ENCODE measurements at places on chromosomes 5 and 9.

DNA sequence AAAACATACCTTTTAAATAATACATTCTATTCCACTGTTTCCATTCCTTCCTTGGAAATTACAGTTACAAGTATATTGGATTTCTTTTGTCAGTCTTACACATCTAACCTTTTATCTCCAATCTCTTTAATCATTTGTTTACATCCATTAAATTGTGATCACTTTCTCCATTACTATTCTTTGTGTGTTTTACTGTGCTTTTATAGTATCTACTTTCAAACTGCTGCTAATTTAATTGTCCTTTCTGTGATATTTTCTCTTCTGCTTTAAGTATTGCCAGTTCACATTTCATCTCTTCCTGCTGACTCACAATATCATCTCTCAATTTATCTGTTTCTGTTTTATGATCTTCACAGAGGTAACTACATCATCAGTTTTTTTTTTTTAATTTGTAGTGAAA is 39.6 kb downstream of the AGTPBP1 start:
- DNase-seq: no peak

DNA sequence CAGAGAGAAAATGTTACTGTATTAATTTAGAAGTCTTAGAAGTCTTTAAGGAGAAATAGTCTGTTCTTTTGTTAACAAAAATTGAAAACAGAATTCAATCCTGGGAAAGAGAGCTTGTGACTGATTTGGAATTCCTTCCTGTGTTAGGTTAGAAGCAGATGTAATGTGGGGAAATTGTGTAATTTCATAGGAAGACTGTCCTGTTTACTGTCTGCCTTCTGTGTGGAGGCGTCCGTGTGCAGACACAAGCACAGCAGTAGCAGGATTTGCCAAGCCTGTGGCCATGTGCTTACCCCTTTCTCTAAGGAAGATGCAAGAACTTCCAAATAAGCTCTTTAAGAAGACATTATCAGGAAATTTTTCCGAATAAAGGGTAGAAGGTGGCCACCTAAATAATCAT is 36.7 kb upstream of the F2R start:
- no peak for DNase-seq

GRCh38 chr5:50325237-50325832 is 115.8 kb downstream of the EMB start:
- DNase-seq: no peak

DNA sequence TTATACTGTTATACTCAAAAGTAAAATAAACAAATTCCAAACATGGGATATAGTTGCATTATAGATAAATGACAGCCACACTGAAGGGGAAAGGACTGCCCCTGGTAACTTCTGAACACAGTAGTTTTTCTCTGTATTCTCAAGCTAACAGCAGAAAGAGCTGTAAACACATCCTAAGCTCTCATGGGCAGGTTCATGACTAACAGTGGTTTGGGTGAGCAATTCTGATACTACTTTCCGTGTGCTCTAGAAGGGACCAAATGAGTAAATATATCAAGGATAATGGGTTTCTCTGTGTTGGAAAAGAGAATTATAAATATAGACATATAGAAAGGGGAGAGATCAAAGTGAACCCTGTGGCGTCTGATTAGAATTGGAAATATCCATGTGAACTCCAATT is 2.2 kb upstream of the LCN6 start:
- no peak for DNase-seq

GRCh38 chr5:4797445-4797844 is 342.7 kb upstream of the ADAMTS16 start:
- DNase-seq: no peak

- peak; percentile 52 for DNase-seq
These were observed 55.1 kb downstream of the C9orf152 start for GRCh38 chr9:110152704-110153374.

DNA sequence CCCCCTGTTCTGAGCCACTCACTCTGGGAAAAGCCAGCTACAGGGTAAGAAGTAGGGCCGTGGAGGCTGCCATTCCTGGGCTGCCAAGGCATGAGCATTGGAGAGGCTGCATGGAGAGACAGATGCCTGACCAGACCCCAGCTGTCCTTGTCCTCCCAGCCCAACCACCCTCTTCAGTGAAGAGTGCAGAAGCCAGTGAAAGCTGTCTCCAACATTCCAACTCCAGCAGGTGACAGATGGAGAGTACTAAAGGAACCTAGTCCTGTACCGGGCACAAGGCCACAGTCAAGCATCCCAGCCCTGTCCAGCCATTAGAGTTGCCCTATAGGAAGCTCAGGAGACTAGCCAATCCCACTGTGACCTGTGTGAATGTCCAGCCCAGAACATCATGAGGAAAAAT is 165.1 kb downstream of the DIRAS2 start:
- DNase-seq: no peak

DNA sequence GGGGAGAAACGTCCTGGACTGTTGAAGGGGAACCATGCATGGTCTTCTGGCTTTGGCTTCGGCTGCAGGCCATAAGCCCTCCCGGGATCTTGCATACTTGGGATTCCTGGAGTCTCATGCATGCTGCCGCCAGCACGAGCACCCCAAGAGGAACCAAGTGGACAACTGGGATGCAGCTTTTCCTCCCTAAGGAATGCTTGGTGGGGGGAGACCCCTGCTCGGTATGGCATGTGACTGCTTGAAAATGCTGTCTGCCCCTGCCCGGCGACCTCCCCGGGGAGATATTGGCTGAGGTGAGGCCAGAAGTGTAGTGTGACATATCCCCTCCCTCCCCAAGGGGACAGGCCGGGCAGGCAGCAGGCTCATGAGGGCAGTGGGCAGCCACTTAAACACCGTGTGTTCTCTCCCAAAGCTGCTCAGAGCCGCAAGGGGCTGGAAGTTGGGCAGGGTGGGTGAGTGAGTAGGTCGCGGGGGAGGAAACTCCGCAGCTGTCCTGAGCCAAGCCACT is 15.7 kb downstream of the TMEM171 start:
- no peak for DNase-seq

- DNase-seq: no peak
These were observed 28.6 kb upstream of the FBXW11 start for GRCh38 chr5:172035049-172035448.

DNA sequence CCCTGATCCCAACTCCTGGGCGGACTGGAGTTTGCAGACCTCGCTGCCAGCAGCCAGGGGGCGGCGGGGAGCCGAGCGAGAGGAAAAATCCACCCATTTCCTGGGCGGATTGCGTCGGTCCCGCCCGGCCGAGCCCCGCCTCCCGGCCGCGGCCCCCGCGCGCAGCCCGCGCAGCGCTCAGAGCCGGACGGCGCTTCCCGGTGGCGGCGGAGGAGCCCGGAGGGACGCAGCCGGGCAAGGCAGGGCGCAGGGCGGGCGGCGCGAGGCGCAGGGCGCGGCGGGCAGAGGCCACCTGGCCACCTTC is at the start of gene OLFM1:
OLFM1 (plus strand) TSS at position 180 of the 304 bp plus-strand sequence. CDS start 322 bp downstream, outside the sequence.
- DNase-seq: peak; percentile 20
